Activated CD4-positive, alpha-beta T cell treated with anti-CD3 and anti-CD28 coated beads, Interleukin-2, amount 50 U/mL, for 24 hours (primary cell): ENCODE measurements at places on chromosomes 3 and 15.

DNA sequence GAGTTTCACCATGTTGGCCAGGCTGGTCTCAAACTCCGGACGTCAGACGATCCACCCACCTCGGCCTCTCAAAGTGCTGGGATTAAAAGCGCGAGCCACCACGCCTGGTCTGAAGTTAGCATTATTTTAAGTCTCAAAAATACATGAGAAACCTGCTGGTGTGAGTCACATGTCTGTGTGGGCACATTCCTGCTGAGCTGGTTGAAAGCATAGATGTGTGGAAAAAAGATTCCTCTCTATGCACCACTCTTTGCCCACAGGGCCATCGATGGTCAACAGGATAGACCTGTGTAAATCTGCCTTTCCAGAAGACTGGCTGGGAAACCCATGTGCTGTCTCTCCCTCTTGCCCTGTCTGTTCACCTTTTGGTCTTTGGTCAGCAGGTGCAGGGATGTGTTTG is 63.5 kb downstream of the CHRD start:
- DNase-seq: no peak

GRCh38 chr3:39065197-39065596 is 13.4 kb downstream of the WDR48 start:
- no peak for DNase-seq

- no peak for DNase-seq
These were observed 162.2 kb upstream of the TLE3 start for GRCh38 chr15:70259640-70260508.

GRCh38 chr3:38235466-38235865 is 30.1 kb upstream of the SLC22A13 start:
- no peak for DNase-seq

- no peak for DNase-seq
These were observed 651.6 kb downstream of the NTRK3 start for GRCh38 chr15:87604857-87605446.

DNA sequence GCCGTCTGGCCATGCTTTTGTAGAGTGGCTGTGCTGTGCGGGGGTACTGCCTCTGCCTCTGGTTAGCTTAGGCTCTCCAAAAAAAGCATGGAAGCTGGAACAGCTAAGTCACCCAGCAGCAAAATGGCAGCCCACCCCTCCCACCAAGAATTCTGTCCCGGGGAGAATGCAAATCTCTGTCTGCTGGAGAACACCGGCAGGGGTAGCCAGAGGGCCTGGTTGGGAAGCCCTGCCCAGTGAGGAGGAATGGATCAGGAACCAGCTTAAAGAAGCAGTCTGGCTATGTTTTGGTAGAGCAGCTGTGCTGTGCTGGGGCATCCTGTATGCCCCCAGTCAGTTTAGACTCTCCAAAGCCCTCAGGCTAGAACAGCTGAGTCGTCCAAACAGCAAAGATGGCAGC is 56.2 kb upstream of the PTPRG start:
- DNase-seq: no peak

- no peak for DNase-seq
These were observed 541.1 kb downstream of the MECOM start for GRCh38 chr3:169122416-169122815.

DNA sequence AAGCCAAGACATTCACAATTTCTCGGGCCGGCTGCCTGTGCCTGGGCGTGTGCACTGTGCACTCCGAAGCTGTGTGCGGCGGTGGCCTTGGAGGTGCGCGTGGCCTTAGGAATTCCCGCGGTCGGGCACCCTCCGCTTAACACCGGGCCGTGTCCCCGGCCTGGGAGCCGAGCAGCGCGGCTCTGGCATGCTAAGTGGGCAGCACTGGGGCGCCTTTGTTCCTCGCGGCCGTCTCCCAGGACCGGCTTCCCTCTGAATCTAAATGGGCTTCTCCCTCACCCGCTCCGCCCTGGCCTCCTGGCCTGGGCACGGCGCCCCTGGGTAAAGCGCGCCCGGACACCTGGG is 498 bp upstream of the ARNT2 start:
- DNase-seq: no peak

GRCh38 chr15:31243895-31244294 is 82.7 kb upstream of the KLF13 start:
- no peak for DNase-seq

GRCh38 chr3:97991293-97991682 is 19.1 kb upstream of the RIOX2 start:
- DNase-seq: no peak

DNA sequence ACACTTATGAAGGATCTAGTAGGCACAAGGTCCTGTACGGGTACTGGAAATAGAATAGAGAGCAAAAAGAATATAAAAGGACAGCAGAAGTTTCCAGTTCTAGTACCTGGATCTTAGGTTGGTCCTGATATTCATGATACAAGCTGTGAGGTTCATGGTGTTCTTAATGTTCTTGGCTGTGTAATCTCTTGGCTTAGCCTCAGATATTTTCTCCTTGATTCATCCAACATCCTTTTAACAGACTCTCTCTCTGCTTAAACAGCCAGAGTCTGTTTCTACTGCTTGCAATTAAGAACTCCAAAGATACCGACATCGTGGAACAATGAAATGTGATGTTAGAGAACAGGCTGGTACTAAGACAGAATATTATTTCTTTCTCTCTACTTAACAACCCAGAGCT is 49.9 kb downstream of the CNTN3 start:
- DNase-seq: no peak

- DNase-seq: no peak
These were observed 23.6 kb downstream of the SLMAP start for GRCh38 chr3:57779666-57780065.

DNA sequence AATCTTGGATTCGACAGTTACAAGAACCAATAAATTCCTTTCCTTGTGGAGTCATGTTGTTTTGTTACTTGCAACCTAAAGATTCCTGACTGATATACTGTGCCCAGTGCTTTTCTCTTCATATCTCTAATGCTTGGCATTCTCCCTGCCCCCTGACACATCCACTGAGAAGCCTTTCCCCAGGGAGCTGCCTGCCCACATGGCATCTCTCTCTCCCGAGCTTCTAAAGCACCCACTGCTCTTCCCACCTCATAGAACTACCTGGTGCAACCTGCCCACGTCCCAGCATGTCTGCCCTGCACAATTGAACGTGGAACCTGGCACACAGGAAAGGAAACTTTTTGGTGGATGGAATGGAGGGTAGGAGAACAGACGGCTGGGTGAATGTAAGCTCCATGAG is 6.8 kb downstream of the CYP8B1 start:
- DNase-seq: no peak

DNA sequence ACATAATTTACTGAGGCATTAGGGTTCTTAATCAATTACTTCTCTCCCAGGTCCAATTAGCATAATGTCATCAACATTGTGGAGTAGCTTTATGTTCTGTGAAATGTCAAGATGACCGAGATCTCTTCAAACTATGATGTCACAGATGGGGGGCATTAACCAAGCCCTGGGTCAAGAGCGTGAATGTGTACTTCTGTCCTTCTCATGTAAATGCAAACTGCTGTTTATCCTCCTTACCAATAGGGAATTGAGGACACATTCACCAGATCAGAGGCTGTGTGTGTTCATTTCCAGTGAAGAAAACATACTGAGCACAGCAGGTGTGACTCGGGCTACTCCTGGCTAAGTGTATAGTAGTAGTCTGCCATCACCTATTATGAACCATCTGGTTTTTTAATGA is 177.9 kb downstream of the MINAR1 start:
- no peak for DNase-seq

GRCh38 chr3:170159459-170159858 is 22.1 kb downstream of the PHC3 start:
- DNase-seq: no peak

DNA sequence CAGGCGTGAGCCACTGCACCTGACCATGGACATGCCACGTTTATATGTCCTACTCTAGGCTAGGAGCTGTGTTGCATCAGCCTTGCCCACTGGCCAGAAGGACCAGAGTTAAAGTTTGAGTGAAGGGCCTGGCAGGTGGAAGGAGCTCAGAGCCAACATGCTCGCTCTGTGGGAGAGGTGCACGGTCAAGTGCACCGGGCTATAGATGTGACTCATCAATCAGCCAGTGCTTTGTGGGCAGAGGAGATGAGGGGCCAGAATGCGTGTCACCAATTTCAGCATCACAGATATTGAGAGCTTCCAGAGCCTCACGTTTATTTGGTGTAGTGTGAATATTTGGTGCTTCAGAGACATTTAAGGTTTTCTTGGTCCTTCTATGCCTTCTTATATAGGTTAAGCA is 137.3 kb upstream of the KBTBD8 start:
- DNase-seq: no peak

DNA sequence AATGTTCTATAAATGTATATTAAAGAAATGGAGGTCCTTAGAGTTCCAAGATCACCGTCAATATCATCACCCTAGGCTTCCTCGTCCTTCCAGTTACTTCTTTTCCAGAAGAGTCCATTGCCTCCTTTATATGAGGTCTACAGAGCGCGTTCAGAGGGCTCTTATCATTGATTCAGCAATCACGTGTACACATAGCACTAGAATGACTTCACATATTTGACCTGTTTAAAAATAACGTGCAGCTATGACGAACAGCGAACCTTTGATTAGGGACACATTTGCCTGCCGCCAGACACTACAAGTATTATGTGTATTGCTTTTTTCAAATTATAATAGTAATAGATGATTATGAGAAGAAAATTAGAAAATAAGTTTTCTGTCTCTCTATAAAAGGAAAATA is 26.0 kb downstream of the IGF1R start:
- no peak for DNase-seq
